A172 (cell line): ENCODE measurements at places on chromosomes 13 and 19. TPM values are rescaled to one million over a fixed set of nuclear protein-coding genes. Genes with fewer than 3 reads are reported as not detected.

MEGF8 gene
- 11.3 and 11.4 TPM in 2 replicates for total RNA-seq

PDE4A gene
- 0.41 and 1.3 TPM in 2 replicates for total RNA-seq

KLK10 gene
- total RNA-seq = not detected in 2 replicates

HOMER3 gene
- 104 and 143 TPM in 2 replicates for total RNA-seq

PBX4 gene
- 3.6 and 3.9 TPM in 2 replicates for total RNA-seq

TSC22D1 gene
- total RNA-seq = 35.6 and 37.2 TPM in 2 replicates

CD177 gene
- total RNA-seq = 0.67 and 0.78 TPM in 2 replicates

RASGRP4 gene
- not detected in 2 replicates for total RNA-seq

MBD3L2 gene
- total RNA-seq = not detected in 2 replicates

SRRM5 gene
- not detected in 2 replicates for total RNA-seq

KISS1R gene
- total RNA-seq = not detected in 2 replicates

DKKL1 gene
- 0.21 TPM in 1 of 2 replicates, not detected in the other for total RNA-seq

C13orf42 gene
- total RNA-seq = not detected in 2 replicates

GRCh38 chr13:68051910-68052309, 821.8 kb upstream of the PCDH9 start:
- DNase-seq = no peak

DNA sequence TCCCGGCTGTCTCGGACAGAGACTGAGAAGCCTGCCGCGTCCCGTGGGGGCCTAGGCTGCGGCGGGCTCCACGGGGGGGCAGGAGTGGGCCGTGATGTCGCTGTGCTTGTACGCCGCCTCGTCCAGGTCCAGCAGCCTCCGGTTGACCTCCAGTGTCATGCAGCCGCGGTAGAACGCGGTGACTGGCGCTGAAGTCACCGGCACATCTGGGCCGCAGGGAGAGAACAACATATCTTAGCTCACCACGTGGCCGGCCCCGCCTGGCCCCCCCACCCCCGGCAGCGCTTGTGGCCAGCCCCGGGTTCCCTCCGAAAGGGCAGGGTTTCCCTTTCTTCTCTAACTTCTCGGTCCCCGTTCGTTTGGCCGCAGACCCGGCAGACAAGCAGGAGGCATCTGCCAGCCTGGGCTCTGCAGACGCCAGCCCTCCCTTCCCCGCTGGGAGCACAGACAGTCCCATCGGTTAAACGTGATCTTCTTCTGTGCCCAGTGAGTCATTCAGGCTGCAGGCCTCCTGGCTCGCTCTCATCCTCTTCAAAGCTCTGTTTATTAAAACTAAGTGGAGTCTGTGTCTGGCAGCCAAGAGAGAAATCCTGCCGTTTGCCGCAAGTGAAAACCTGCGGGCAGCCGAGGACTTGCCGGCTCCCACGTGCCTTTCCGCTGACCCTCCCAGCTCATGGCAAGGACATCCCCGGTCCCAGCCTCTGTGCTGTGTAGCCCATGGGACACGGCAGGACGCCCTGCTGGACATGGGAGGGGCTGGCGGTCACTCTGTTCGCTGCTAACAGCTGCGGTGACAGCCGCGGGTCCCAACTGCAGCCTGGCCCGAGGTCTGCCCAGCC, 42.8 kb downstream of the GAS6 start:
- DNase-seq = peak; percentile 97

GRCh38 chr13:25752957-25753551, 298.8 kb downstream of the SHISA2 start:
- DNase-seq = peak; percentile 93

GRCh38 chr19:53872762-53873161, 5.1 kb downstream of the MYADM start:
- no peak for DNase-seq

GRCh38 chr19:1069009-1069779, 2.2 kb downstream of the ARHGAP45 start:
- peak; percentile 74 for DNase-seq

GRCh38 chr13:112596235-112596634, 8.3 kb upstream of the TUBGCP3 start:
- DNase-seq = no peak

GRCh38 chr13:85076343-85076742, 722.9 kb downstream of the SLITRK6 start:
- DNase-seq = no peak

DNA sequence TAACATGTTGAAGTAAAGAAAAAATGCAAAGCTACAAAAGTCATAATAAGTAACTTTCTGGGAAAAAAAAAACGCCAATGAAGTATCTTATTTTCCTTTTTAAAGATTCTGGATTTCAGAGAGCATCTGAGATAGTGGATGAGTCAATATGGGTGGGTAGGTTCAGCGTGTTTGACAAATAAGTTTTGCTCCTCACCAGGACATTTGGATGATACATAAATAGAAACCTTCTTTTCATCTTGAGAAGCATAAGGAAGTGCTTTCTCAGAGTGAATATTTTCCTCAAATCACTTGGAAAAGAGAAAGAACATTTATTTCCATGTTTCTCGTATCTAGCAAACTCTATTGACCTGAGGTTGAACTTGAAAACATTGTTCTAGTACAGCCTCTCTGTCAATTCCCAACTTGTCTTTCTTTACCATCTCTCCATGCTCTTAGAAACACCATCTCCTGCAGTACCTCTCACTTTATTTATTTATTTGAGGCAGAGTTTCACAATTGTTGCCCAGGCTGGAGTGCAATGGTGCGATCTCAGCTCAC, 463.2 kb downstream of the KLF5 start:
- DNase-seq = no peak

DNA sequence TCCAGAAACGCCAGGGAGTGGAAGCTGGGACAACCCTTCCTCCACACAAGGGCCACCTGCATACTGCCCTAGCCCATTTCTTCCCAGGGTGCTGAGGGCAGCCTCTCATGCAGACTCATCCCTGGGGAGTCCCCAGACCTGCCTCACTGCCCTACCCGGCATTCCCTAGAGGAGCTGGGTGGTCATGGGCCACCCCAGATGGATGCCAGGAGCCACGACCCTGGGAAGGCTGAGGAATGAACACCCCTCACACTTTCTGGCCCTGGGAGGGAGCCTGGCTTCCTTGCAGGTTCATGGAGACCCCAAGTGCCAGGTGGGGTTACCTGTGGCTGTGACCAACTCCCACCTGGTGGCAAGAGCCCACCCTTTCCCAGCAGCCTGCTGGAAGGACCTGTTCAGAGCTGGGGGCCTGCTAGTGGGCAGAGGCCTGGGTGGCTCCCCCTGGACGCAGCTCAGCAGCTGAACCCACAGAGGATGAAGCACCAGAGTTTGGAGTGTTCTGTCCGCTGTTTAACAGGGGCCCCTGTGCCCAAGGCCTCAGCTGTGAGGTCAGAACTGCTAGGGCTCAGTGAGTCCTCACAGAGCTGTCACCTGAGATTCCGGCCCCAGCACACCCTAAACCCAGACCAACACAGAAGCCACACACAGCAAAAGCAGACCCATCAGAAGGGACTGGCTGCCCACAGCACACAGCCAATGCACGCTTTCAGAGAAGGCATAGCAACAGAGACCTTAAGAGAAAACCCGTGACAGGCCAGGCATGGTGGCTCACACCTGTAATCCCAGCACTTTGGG, 6.6 kb downstream of the ACP4 start:
- no peak for DNase-seq

DNA sequence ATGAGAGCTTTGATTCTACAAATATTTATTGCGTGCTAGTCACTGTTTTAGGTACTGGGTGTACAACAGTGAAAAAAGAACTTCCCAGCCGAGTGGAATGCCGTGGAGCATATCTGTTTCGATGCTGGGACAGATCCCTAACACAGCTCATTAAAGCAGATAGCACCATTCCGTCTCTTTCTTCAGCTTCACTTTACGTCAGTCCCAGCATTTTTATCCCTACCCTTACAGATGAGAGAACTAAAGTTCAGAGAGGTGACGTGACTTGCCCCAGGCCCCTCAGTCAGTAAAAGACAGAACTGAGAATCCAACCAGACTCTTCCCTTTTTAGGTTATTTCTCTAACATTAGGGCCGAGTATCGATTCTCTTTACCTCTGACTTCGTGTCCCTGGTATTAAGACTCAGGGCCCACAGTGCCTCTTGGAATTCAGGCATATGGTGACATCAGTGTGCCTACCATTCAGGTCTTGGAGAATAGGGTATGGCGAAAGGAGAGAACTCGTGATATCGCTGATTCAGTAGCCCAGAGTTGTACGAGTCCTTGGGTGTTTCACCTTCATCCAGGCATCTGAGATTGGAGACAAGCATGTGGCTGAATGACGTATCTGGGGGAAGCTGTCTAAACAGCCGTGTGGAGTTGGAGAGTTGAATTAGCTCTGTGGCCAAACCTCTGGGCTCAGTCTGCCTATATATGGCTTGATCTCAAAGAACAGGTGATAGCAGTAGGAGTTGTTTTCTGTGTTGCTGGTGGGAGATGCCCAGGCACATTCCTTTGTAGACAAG, 27.1 kb downstream of the ACTN4 start:
- no peak for DNase-seq

- DNase-seq = no peak
Measured at GRCh38 chr13:99174533-99175100, 26.0 kb upstream of the UBAC2 start.

DNA sequence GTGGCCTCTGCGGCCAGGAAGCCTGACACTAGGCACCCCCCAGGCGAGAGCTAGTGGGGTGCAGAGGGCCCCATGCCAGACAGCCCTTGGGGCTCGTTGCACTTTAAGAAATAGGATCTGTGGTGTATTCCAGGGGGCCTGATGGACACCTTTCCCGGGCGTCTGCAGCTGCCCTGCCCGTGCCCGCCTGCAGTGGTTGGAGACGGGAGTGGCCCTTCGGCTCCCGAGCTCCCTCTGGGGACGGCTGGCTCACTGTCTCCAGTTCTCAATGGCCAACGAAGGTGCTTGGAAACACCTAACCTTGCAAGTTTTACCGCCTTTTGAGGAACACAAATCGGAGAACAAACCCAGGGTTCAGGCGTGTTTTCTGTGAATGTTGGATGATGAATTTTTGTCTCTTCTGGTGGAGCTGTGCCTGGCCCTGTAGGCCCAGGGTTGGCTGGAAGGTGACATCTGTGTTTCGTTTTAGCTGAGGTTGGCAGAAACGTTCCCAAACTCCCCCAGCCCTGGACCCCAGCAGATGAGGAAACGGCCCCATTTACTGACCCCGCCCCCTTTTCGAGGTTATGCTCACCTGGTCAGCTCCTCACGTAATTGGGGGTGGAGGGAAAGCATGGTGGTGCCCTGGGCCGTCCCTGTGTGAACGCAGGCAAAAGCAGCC, 17.4 kb upstream of the NPAS1 start:
- DNase-seq = no peak

- no peak for DNase-seq
Measured at GRCh38 chr19:13104360-13104847, 1.7 kb upstream of the LYL1 start.

DNA sequence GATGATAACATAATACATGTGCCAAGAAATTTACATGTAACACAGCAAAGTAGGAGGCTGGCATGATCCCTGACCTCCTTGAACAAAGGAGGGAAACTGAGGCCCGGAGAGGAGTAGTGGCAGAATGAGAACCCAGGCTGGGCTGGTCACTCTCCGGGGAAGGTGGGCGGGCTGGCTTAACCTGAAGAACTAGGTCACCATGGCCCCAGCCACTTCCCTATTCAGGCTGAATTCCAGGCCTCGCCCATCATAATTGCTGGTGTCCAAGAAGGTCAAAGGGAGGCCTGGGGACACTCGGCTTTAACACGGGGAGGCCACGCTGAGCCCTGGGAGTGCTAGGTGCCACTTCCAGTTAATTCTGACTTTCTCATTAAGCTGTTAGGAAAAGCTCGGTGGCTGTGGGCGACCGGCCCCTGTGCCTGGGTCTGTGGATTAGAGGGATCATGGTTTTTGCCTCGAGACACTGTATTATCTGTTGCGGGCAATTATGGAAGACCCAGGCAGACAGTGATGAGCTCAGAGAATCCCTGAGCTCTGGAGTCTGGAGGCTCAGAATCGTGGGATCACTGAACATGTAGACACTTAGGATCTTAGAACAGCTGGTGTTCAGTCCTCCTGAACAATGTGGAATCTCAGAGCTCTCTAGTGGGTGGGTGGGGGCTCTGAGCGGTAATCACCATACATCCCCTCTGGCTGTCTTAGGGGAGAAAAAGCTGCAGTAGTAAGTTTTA, 5.0 kb upstream of the TINCR start:
- DNase-seq = no peak

DNA sequence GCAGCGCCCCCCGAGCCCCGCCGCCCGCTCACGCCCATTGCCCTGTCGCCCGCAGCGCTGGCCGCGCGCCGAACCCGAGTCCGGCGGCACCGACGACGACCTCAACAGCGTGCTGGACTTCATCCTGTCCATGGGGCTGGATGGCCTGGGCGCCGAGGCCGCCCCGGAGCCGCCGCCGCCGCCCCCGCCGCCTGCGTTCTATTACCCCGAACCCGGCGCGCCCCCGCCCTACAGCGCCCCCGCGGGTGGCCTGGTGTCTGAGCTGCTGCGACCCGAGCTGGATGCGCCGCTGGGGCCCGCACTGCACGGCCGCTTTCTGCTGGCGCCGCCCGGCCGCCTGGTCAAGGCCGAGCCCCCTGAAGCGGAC, 518 bp downstream of the KLF2 start:
- DNase-seq = no peak

DNA sequence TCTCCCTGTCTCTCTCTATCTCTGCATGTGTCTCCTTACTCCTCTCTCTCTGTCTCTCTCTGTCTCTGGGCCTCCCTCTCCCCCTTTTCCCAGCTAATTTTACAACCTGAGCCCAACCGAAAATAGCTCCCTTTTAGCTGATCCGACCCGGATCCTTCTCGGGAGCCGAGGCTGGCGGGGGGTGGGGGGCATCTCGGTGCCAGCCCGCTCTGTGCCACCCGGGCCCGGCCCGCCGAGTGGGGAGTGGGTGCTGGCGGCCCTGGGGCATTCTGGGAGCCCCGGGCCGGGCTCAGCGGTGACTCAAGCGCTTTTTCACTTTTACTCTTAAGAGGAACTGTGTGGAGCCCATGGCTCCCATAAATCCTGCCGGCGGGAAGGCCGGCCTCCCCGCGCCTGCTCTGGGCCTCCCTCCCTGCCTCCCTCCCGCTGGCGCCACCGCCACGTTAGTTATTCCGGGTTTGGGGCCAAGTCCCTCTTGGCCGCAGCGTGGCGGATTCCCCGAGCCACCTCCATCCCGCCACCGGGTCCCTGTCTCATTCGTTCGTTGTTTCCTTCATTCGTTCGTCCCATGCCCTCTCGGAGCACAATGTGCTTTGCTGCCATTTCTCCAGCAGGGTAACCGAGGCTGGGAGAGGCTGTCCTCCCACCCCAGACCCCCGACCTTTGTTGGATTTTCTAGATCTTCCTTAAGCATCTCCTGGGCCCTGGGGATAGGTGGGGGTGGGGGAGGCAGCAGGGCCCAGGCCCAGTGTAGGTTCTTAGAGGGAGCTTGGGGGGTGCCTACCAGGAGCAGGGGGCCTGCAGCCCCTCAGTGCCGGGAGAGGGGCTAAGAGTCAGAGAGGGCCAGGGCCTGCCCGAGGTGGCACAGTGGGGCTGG, 3.2 kb downstream of the NFIC start:
- peak; percentile 74 for DNase-seq

DNA sequence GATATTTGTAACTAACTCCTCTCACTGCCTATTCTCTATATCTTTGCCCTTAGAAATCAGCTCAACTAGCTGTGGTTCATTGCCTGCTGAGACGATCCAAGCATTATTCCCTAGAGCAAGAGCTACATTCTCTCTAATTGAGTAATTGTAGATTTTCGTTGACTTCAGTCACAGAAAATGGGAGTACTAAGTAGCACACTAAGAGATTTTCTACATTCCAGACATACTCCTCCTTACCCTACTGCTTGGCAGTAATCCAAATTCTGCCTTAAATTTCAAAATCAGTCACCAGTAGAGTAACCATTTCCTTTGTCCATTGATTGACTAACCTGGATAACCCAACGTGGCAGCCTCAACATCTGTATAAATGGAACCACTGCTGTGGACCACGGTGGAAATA, 1786.8 kb downstream of the SLITRK5 start:
- peak; percentile 79 for DNase-seq

GRCh38 chr13:104045907-104046306, 979.7 kb upstream of the SLC10A2 start:
- DNase-seq = no peak

- DNase-seq = no peak
Measured at GRCh38 chr19:17184371-17184841, 30.8 kb upstream of the USE1 start.
